Stomach (tissue), 19 donors: ENCODE measurements at places on chromosomes 16 and 17. TPM values are rescaled to one million over a fixed set of nuclear protein-coding genes. Genes with fewer than 3 reads are reported as not detected.

- peak; percentile 75 for DNase-seq
Measured at GRCh38 chr16:82031116-82032084, 3.7 kb upstream of the HSD17B2 start.

DNA sequence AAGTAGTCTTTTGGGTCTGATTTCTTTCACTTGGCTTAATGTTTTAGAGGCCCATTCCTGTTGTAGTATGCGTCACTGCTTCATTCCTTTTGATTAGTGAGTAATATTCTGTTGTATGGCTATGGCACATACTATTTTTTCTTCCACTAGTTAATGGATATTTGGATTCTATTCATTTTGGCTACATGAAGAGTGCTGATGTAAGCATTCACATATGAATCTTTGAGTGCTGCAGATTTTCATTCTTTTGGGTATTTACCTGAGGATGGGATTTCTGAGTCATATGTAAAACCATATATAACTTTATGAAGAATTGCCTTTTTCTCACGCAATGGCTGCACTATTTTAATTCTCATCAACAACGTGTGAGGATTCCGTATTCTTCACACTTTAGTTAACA is 113.6 kb downstream of the AHSP start:
- DNase-seq, result no peak

GRCh38 chr17:2624292-2624731 is 30.9 kb downstream of the PAFAH1B1 start:
- DNase-seq, result no peak

DNA sequence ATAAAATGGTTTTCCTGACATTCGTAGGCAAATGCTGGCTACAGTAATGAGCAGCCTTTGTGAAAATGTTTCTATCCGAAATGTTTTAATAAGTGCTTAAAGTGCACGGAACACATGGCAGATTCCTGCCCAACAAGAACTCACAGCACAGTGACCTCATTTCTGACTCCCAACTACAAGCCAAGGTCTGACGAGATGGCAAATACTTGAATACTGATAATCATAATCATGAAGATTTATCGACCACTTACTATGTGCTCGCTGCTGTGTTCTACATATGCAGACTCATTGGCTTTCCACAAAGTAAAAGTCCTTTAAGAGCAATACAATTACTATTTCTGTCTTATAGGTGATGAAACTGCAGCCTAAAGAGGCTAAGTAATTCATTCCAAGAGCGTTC is 238.1 kb upstream of the CDH5 start:
- no peak for DNase-seq

Gene NKD1
- total RNA-seq, result 2.3 TPM

Gene CDRT15L2
- total RNA-seq, result not detected

- DNase-seq, result no peak
Measured at GRCh38 chr17:63338272-63338671, 107.8 kb downstream of the CYB561 start.

Gene HEXIM1
- total RNA-seq, result 6.4 TPM

Gene SNX20
- 1.2 TPM for total RNA-seq

DNA sequence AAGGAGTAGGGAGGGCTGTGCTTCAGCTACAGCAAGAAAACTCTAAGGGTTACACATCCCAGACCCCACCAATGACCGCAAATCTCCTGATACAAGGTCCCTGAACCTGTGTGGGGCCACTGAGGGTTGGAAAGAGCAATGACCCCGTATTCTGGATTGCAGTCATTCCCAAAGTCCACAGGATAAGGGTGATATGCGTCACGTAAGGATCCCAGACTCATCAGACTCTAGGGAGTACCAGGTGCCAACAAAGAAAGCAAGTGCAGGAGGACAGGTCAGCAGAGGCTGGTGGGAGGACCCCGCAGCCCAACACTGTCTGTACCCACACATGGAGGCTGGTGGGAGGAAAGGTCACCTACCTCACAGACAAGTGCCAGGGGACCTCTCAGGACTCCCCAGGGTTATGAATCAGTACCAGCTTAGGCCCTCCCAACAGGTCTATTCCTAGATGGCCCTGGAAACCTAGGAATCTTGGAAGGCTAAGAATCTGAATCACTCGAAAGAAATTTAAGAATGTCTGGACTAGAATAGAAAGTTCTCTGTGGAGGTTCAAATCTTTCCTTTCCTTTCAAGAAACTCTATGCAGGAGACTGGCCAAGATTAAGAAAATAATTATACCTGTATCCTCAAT is 16.2 kb downstream of the PITPNA start:
- no peak for DNase-seq

Gene LRRC75A
- total RNA-seq, result 1.1 TPM

DNA sequence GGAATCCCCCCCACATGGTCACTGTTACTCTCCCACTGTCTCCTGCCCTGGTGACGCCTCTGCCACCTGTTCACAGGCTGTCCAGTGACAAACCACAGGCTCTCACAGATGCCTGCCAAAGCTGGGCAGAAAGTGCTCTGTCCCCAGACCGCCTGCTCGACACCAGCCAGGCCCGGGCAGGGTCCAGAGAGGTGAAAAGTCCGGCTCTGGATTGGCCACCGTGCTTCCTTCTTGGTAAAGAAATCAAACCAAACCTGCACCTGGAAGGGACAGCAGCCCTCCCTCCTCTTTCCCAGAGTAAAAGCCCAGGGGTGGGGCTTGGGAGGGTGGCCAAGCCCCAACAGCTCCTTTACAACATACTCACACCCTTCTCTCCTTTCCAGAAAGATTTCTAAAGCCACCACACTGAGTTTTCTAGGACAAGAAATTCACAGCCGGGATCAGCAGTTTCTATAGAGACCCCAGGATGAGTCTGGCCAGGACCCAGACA is 6.2 kb downstream of the PCGF2 start:
- peak; percentile 83 for DNase-seq

Gene PRM3
- total RNA-seq, result not detected

Gene TMEM98
- total RNA-seq, result 101 TPM

Gene NPIPA3
- total RNA-seq, result not detected

Gene GP1BA
- total RNA-seq, result not detected

DNA sequence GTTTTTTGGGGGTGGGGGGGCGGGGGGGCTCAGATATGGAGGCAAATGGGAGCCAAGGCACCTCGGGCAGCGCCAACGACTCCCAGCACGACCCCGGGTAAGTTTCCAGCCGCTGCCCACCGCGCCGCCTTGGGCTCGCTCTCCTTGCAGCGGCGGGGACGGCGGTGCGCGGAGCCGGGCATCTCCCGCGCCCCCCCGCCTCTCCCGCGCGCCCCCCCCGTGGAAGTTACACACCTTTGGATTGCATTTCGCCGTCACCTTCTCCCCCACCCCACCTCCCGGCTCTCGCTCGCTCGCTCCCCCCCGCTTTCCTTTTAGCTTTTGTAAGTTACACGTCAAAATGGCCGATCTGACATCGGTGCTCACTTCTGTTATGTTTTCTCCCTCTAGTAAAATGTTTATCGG is 387 bp downstream of the MSI2 start:
- DNase-seq, result no peak

GRCh38 chr16:12271006-12271405 is 294.5 kb downstream of the SNX29 start:
- no peak for DNase-seq

GRCh38 chr16:48318630-48319029 is 66.6 kb downstream of the SIAH1 start:
- DNase-seq, result no peak

Gene SRCAP
- total RNA-seq, result 70.1 TPM

GRCh38 chr16:2008631-2009163 is 924 bp downstream of the ZNF598 start:
- DNase-seq, result no peak

Gene ASGR1
- total RNA-seq, result 0.87 TPM

GRCh38 chr17:78236362-78237127 is 5.1 kb downstream of the TMEM235 start:
- no peak for DNase-seq

Gene MYCBPAP
- not detected for total RNA-seq

- no peak for DNase-seq
Measured at GRCh38 chr17:60652454-60653247, 25.0 kb upstream of the BCAS3 start.

DNA sequence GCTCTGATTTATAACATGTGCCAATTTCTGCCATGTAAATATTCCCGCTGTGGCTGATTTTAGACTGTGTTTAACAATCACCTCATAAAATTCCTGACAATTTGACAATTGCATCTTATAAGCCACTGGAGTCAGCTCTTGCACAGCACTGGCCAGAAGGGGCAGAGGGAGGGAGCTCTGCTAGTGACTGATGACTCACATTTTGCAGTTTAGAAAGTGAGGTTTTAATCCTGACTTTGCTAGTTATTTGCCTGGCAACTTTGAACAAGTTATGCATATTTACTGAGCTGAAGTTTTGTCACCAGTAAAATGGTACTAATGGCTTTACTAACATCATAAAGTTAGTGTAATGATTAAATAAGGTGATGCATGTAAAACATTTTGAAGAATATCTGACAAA is 452.3 kb downstream of the CNTNAP4 start:
- DNase-seq, result no peak

DNA sequence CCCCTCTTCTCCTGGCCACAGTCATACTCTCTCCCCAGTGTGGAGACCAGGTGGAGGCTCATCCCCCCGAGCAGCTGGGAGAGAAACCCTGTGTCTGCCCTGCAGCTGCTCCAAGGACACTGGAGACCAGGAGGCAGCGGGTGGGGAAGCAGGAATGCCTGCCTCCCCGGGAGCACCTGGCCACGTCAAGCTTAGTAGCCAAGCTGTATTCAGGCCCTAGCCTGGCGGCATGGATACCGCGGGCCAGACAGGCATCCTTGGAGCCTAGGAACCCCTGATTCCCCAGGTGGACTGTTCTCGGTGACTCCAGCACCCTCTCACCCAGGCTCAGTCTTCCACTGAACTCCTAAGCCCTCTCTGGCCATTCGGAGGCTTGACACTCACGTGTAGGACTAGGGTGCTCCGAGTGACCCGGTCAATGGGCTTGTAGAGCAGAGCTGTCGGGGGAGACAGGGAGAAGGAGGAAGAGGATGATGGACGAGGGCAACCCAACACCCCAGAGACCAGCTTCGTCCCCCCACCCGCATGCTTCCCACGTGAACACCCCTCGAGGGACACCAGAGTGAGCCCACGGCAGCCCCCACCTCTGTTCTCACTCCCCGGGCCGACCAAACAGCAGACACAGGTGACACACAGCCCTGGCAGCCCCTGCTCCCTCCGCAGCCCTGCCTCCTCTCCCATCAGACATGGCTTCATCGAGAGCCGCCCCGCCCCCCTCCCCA is 76.5 kb downstream of the TIMM22 start:
- DNase-seq, result no peak

Gene ZG16B
- total RNA-seq, result 39.0 TPM

DNA sequence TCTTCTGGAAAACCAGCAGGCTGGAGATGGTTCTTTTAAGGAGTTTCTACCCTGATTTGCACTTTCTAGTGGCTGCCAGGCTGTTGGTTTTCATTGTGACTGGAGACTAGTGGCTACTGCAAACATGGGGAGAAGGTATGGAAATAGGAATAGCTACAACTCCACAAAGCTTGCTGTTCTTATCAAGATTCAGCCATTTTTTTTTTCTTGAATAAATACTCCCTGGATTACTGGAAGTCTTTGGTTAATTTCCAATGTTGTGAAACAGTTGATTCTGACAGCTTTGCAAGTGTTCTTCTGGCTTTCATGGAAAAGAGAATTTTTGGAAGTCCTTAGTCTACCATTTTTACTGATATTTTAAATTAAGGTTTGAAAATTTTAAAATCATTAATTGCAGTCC is 277.7 kb downstream of the HS3ST3A1 start:
- no peak for DNase-seq

Gene TSPOAP1
- 21.0 TPM for total RNA-seq

GRCh38 chr17:11121341-11121985 is 119.5 kb upstream of the SHISA6 start:
- DNase-seq, result no peak

DNA sequence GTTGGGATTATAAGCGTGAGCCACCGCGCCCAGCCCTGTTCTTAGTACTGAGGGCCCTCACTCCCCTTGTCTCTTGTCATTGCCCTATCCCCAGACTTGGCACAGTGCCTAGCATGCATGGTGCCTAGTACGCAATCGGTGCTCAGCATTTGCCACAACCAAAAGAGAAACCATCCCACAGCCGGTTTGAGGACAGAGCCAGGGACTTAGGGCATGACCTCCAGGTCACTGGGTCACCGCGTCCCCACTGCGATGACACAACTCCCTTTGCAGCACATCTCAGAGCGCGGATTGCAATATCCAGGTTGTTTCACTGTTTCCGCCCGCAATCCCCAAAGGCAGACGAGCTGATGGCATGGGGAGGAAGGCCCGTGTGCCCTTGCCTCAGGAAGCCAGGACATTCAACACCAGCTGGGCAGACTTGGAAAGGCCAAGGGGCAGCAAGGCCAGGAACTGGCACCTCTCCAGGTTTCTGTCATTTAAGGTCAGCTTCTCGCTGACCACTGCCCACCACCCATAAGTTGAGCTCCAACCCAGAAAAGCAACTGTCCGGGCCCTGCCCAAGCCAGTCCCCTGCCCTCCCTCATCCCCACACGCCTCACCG is 274.5 kb downstream of the MRTFB start:
- DNase-seq, result no peak

Gene FZD2
- total RNA-seq, result 19.3 TPM

DNA sequence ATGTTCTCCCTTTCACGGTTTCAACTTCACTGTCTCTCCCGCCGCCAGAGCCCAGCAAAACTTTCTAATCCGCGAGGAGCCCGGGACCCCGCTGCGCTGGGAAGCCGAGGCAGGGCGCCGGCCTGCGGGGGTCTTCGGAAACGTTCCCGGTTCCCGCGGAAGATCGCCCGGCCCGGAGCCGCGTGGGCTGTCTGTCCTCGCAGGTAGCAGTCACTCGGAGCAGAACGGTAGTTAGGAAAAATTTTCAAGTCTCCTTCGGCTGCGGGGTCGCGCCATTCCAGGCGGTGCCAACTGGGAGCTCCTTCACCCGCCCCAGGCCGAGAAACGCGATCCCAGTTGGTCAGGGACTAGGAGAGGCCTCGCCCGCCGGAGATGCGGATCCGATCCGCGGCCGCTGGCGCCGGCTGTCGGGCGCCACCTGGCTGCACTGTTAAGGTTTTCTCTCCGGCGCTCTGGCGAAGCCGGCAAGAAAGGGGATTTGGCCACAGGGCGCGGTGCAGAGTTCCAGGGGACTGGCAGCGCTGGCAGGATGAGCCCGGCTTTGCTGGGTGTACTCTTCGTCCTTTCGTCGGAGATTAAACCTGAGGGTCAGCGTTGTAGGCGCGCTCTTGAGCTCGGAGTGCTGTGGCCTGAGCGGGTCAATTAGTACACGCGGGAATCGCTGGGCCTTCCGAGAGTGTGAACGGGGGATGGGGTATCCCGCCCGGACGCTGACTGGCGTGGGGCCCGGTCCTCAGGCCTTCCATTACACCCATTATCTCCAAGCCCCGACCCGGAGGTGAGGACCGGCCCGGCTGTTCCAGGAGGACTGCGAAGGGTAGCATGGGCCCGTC is 135.4 kb downstream of the KCNJ12 start:
- peak; percentile 94 for DNase-seq

Gene DPEP2NB
- total RNA-seq, result not detected

- no peak for DNase-seq
Measured at GRCh38 chr17:6668727-6669425, 17.3 kb downstream of the C17orf100 start.

Gene HOXB1
- total RNA-seq, result not detected

DNA sequence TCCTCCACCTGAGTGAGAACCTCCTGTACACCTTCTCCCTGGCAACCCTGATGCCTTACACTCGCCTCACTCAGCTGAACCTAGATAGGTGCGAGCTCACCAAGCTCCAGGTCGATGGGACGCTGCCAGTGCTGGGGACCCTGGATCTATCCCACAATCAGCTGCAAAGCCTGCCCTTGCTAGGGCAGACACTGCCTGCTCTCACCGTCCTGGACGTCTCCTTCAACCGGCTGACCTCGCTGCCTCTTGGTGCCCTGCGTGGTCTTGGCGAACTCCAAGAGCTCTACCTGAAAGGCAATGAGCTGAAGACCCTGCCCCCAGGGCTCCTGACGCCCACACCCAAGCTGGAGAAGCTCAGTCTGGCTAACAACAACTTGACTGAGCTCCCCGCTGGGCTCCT is 679 bp downstream of the GP1BA start:
- DNase-seq, result no peak
